ENCODE measurements at places on chromosomes 5 and 9.

DNA sequence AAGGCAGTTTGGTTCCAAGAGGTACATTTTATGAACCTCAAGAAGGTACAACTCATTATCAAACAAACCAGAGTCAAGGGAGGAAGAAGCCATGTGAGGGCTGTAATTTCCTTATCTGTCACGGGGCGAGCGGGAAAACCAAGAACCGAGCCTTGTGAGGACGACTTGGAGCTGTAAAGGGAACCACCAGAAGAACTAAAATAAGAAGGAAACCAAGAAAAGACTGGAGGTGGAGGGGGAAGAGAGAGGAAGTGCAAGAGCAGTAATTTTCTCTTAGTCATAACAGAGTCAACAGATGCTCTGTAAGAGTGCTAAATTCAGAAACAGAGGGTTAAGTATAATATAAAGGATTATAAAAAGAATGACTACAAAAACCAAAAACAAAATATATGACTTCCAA lies 127.1 kb downstream of the DIRAS2 start:
- no peak for DNase-seq

- no peak for DNase-seq
These were observed 87.6 kb downstream of the MAMDC2 start for GRCh38 chr9:70131296-70131695.

DNA sequence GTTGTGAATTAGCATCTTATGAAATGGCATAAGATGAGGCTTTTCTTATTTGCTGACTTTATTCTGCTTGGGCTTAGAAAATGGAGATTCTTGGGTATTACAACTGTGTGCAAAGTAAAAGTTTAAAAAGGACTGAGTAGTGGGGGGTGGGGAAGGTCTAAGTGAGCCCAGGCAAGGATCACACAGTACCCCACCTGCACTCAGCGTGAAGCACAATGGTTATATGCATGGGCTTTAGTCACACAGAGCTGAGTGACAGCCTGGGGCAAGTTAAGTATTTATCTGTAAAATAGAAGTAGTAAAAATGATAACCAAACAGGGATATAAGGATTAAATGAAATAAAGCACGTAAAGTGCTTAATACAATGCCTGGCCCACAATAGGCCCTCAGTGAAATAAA lies 247.4 kb downstream of the FAM114A2 start:
- DNase-seq = no peak

GRCh38 chr5:168699002-168699401 lies 119.8 kb upstream of the PANK3 start:
- DNase-seq = no peak

Data from SIG-M5 (cell line).